MCF 10A (cell line): ENCODE measurements at places on chromosomes 6 and 20. TPM values are rescaled to one million over a fixed set of nuclear protein-coding genes. Genes with fewer than 3 reads are reported as not detected.

DNA sequence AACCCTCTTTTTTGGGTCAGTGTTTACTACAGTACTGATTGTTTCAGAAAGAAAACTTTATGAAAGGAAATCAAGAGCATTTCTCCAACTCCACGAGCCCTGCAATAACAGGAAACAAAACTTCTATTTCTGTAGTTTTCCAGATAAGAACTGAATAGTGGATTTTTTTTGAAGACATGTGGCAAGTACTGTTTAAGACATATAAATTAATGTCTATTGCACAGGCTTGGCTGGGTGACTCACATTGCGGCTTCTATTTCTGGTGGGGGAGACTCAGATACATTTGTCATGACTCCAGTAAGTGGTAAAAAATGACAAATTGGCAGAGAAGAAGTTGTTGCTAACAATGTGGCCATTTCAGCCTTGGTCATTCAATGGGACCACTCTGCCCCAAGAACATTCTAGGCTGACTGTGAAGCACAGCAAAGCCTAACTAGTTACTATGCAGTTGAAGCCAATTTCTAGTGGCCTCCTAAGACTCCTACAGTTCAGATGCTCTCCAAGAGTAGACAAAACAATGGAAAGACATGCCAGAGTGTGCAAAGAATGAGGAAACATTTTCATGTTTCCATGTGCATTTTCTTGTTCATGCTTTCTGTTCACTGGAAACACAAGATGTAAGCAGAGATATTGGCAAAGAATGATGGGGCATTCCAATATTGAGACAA lies 200.9 kb downstream of the EDN1 start:
- peak; percentile 78 for DNase-seq

DNA sequence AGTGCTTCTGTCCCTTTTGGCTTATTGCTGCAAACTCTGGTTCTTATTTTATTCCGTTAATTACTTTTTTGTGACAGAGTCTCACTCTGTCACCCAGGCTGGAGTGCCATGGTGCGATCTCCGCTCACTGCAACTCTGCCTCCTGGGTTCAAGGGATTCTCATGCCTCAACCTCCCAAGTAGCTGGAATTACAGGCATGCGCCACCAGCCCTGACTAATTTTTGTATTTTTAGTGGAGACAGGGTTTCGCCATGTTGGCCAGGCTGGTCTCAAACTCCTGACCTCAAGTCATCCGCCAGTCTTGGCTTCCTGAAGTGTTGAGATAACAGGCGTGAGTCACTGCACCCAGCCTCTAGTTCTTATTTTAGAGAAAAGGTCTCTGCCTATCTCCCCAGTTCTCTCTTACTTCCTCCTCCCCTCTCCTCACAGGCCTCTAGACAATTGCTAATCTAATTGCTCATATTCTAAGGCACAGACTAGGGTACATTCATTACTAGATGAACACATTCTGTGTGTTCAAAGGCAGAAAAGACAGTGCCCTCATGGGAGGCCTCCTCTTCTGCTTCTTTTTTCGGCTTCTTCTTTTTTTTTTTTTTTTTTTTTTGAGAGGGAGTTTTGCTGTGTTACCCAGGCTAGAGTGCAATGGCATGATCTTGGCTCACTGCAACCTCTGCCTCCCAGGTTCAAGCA lies 27.0 kb downstream of the EDEM2 start:
- DNase-seq = no peak

The DPPA5 gene
- not detected in 2 replicates for total RNA-seq

The SPTLC3 gene
- total RNA-seq = 15.6 and 20.3 TPM in 2 replicates

The C6orf120 gene
- 25.3 and 26.3 TPM in 2 replicates for total RNA-seq

The HLA-G gene
- not detected in 2 replicates for total RNA-seq
